ENCODE measurements at places on chromosomes 16 and 17.

DNA sequence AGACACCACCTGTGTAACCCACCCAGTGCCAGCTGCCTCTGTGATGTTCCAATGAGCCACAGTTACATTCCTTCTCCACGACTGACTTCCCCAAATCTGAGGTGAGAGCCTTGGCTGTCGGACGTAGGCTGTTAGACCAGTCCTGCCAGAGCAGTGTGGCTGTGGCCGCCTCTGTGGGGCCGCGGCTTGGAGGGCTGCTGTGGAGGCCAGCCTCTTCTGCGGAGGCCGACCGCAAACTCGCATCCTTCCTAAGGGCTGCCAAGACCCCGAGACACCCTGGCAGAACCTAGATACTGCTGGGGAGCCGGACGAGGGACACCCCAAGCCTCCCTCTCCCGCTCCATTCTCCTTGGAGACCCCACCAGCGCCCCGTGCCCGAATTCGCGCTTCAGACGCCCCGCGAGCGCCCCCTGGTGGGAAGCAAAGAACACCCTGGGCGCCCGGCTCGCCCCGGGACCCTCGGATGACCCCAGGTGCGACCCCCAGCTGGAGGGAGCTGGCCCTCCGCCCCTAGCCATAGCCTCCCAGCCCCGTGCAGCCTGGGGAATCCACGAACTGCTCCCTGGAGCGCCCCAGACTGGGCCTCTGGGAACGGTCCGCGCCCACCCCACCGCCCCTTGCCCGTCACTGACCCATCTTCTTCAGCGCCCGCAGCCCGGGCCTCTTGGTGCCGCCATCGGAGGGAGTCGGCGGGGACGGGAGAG is 547 bp downstream of the PLCD3 start:
- peak; percentile 39 for DNase-seq
- H3K27me3 ChIP-seq = peaks cover 12% of the 10 kb centered on the region
- peaks cover 22% of the 10 kb centered on the region for H3K36me3 ChIP-seq
- H3K4me3 ChIP-seq = peak overlapping the region; percentile 84

DNA sequence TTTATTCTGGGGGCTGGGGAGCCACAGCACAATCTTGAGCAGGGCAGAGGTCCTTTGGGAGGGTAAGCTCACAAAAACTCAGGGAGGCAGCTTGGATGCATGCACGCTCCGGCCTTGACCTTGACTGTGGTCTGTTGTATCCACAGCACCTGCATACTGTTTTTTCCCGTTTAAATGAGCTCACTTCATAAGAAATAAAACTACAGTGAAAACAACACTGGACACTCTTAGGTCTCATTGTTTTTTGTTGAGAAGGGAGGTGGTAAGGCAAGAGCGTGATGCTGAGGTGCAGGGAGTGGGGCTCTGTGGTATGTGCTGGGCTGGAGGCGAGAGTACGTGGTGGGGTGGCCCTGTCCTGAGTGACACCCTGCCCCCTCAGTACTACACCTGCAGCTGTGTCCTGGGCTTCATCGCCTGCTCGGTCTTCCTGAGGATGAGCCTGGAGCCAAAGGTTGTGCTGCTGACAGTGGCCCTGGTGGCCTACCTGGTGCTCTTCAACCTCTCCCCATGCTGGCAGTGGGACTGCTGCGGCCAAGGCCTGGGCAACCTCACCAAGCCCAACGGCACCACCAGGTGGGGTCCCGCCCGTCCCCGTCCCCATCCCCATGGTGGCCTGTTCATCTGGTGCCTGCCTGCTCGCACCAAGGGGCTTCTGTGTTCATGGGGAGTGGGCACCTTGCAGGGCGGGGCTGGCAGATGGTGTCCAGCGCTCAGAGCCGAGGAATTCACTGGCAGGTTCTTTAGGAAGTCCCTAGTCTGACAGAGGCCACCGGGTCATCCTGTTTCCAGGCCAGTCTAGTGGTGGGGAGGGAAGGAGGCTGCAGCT is 44.2 kb downstream of the ADCY7 start:
- peak overlapping the region; percentile 94 for H3K27ac ChIP-seq
- H3K36me3 ChIP-seq = peaks cover 61% of the 10 kb centered on the region
- H3K4me1 ChIP-seq = peaks cover 16% of the 10 kb centered on the region
- DNase-seq = no peak
- H3K27me3 ChIP-seq = no peaks in the 10 kb centered on the region

- peaks cover 51% of the 10 kb centered on the region for H3K36me3 ChIP-seq
- peak overlapping the region; percentile 99 for H3K27ac ChIP-seq
- no peak for DNase-seq
- peak overlapping the region; percentile 100 for H3K4me3 ChIP-seq
These were observed 998 bp upstream of the SRSF1 start for GRCh38 chr17:58007781-58008706.

DNA sequence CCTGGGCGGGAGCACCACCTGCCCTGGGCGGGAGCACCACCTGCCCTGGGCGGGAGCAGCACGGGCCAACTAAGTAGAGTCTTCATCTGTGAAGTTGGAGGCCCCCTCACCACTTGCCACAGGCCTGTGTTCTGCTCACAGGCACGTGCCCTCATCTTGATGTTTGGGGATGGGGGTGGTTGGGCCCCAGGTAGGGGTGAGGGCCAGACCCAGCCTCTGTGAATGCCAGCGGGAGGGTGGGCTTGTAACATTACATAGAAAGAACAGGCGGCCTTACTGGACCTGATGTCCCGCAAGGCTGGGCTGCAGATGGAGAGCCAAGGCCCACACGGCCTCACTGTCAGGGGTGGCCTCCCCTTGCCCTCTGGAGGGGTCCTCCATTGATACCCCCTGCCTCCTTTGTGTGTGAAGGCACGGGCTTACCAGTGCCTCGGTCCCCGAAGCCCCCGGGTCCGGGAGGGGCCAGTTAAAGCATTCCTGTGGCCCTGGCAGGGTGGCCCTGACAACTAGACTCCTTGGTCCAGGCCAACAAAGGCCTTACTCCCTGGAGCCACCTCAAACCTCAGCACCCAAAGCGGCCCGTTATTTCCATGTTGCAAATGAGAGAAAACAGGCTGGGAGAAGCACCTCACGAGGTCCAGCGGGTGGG is 1.1 kb upstream of the SLC16A3 start:
- peaks cover 14% of the 10 kb centered on the region for H3K4me1 ChIP-seq
- peak overlapping the region; percentile 68 for H3K27ac ChIP-seq
- peak overlapping the region; percentile 82 for H3K4me3 ChIP-seq
- H3K27me3 ChIP-seq = no peaks in the 10 kb centered on the region
- DNase-seq = no peak
- peaks cover 35% of the 10 kb centered on the region for H3K36me3 ChIP-seq

- no peaks in the 10 kb centered on the region for H3K36me3 ChIP-seq
- no peaks in the 10 kb centered on the region for H3K4me1 ChIP-seq
- H3K27ac ChIP-seq = no peak overlapping the region
- no peaks in the 10 kb centered on the region for H3K27me3 ChIP-seq
These were observed 2334.2 kb downstream of the TP53TG3F start for GRCh38 chr16:35793601-35794000.

DNA sequence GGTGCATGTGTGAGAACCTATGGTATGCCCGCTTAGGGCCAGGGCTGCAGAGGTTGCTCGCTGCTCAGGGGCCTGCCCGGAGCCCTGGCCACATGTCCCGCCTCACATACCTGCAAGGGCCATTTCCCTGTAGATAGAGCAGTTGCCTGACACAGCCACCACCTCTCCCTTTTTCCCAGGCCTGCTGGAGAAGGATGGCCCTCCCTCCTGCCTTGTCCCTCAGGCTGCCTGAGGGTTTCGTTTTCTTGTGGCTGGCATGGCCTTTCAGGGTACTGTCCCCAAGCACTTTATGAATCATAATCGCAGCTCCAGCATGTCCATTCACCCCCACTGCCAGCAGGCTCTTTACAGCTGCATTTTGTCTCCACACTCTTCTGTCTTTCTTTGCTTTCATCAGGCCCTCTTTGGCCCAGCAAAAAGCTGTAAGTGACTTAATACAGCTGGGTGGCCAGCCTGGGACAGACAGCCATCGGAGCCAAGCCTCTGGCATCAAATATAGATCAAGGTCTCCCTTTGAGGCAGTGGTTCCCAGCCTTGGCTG is 65.7 kb downstream of the MPRIP start:
- no peaks in the 10 kb centered on the region for H3K27me3 ChIP-seq
- H3K36me3 ChIP-seq = peaks cover 14% of the 10 kb centered on the region
- no peak for DNase-seq
- H3K4me1 ChIP-seq = peaks cover 58% of the 10 kb centered on the region
- peak overlapping the region; percentile 86 for H3K27ac ChIP-seq

DNA sequence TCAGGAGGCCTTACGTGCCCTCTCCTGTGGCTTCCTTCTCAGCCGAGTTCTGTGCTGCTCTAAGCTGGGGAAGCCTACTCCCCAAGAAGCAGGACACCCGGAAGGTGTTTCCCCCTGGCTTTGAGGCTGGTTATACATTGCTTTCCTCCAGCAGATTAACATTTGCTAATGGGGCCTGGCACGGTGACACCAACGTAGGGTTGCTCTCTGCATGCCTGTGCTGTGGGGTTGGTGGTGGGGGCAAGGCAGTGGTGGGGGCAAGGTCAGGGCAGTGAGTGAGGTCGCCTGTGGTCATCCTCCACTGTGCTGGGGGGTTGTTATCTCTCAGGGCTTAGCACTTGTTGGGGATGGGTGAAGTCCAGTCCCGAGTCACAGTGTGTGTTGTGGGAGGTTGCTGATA is 4.2 kb downstream of the USP6 start:
- peaks cover 3% of the 10 kb centered on the region for H3K36me3 ChIP-seq
- H3K4me1 ChIP-seq = peaks cover 1% of the 10 kb centered on the region
- no peak for DNase-seq
- H3K4me3 ChIP-seq = no peak overlapping the region

DNA sequence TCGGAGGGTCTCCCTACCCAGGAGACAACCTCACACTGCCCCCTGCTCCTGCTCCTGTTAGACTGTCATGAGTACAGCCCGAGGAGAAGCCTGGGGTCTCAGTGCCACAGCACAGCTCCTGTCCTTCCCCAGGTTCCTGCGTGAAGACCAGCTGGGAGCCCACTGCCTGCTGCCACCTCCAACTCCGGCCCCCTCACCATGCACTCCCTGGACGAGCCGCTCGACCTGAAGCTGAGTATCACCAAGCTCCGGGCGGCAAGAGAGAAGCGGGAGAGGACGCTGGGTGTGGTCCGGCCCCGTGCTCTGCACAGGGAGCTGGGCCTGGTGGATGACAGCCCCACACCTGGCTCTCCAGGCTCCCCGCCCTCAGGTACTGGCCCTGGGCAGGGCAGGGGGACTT is 16.2 kb downstream of the GLIS2 start:
- DNase-seq = no peak
- H3K4me3 ChIP-seq = no peak overlapping the region
- H3K27me3 ChIP-seq = no peaks in the 10 kb centered on the region
- no peak overlapping the region for H3K27ac ChIP-seq

DNA sequence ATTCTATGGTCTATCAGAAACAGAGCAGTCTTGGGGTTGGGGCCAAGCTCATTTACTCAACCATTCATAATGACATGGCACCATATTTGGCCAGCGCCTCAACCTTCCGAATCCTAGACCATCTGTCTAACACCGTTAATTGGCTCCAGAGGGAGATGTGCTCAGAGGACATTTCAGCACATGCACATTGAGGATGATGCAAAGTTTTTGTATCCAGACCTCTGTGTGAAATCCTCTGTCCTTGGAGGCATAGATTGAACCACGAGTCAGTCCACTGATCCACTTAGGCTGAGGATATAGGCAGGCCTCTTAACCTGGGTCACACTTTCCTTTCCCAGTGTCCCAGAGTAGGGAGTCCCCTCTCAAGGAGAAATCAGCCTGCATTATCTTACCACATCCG is 85.5 kb downstream of the SHISA6 start:
- DNase-seq = no peak
- H3K4me3 ChIP-seq = no peak overlapping the region
- H3K27ac ChIP-seq = no peak overlapping the region
- H3K36me3 ChIP-seq = peaks cover 3% of the 10 kb centered on the region

DNA sequence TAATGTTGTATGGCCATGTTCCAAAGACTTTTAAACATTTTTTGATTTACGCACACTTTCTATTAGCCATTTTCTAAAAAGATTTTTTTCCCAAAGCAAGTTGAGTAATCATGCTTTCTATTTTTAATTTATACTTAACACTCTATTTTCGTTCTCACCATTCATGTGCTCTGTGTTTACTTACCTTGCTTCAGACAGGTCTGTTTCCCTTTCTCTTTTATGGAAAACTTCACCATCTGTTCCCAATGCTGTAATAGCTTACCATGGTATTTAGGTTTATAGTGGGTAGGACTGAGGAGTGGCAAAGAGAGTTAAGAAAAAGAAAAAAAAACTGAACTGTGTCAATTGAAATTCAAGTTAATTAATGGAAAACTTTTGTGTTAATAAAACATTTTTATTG is 37.5 kb upstream of the KCNJ16 start:
- H3K4me3 ChIP-seq = no peak overlapping the region
- no peaks in the 10 kb centered on the region for H3K36me3 ChIP-seq
- no peak for DNase-seq
- no peak overlapping the region for H3K27ac ChIP-seq

- H3K4me1 ChIP-seq = peaks cover 7% of the 10 kb centered on the region
- no peak for DNase-seq
- no peaks in the 10 kb centered on the region for H3K27me3 ChIP-seq
- H3K4me3 ChIP-seq = no peak overlapping the region
- no peak overlapping the region for H3K27ac ChIP-seq
These were observed 7.5 kb downstream of the ZNF213 start for GRCh38 chr16:3142327-3142726.

DNA sequence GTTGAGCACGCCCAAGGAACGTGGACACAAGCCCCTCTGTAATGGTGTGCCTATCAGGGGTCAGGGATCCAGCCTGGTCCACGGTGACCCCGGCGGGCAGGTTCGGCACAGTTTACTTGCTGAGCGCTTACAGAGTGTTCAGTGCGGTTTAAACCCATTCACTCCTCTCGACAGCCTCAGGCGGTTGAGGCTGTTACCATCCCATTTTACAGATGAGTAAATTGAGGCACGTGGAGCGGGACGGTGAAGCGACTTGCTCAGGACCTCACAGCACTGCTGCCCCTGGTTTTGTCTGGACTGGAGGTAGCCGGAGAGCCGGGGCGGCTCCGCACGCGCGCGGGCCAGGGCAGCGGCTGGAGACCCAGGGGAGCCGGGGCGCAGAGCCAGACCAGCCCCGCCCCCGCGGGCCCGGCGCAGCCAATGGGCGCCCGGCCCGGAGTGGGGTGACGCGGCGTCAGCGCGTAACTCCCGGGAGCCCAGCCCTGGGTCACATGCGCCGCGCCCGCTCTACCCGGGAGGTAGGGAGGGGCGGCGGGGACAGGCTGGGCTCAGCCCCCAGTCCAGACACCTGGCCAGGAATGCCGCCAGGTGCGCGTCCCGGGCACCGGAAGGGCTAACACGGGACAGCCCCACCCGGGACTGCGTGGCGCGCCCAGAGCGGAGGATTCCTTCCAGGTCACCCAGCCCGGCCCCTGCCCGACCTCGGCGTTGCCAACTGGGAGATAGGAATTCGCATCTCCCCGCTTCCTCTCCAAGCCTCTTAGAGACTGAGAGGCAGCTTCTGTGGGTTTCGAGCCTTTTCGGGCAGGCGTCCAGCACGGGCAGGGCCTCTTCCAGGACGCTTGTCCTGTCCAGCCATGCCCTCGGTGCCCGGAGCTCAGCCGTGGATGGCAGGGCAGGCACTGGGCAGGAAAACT is 3.3 kb upstream of the SREBF1 start:
- H3K36me3 ChIP-seq = peaks cover 47% of the 10 kb centered on the region
- no peaks in the 10 kb centered on the region for H3K27me3 ChIP-seq
- peak overlapping the region; percentile 93 for H3K27ac ChIP-seq
- peak overlapping the region; percentile 95 for H3K4me3 ChIP-seq
- peaks cover 23% of the 10 kb centered on the region for H3K4me1 ChIP-seq

- peaks cover 10% of the 10 kb centered on the region for H3K27me3 ChIP-seq
- H3K36me3 ChIP-seq = no peaks in the 10 kb centered on the region
- peaks cover 29% of the 10 kb centered on the region for H3K4me1 ChIP-seq
- DNase-seq = no peak
- H3K27ac ChIP-seq = no peak overlapping the region
These were observed 71.8 kb upstream of the BCAR1 start for GRCh38 chr16:75323198-75323597.
